ENCODE measurements at places on chromosomes 3 and 15.

DNA sequence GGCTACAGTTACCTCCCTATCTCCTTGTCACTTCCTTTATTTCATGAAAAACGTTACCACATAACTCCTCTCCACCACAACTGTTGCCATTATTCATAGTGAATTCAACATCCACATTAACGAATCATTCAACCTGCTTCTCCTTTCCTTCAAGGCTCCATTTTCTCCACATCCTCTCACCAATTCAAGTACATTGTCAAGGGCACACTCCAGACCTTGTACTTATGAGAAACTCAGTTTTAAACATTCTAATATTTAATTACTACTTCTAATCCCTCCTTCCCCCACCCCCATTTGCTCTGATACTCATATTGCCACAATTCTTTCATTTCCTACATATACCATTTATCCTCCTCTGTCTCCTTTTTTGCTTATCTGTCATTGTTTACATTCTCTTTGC, 871.2 kb downstream of the TUSC7 start:
- DNase-seq, result no peak

DNA sequence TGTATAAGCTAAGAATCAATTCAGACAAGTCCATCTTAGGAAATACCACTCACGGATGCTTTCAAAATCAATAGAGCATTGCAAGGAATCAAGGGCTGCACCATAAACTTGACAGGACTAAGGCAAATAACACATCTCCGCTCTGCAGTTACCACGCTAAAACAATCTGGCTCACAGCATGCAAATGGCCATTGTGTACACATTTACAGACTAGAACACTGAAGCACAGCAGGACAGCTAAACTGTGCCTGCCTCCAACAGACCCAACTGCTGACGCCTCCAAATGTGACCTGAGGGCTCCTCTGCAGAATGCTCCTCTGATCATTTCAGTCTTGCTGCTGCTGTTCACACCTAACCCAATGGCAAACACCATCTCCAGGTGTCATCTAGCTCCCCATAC, 104.3 kb downstream of the MEX3B start:
- no peak for DNase-seq

GRCh38 chr15:101532865-101533264, 43.4 kb upstream of the PCSK6 start:
- no peak for DNase-seq

- DNase-seq, result no peak
Observed at GRCh38 chr3:54710954-54711353, 216.9 kb downstream of the LRTM1 start.

DNA sequence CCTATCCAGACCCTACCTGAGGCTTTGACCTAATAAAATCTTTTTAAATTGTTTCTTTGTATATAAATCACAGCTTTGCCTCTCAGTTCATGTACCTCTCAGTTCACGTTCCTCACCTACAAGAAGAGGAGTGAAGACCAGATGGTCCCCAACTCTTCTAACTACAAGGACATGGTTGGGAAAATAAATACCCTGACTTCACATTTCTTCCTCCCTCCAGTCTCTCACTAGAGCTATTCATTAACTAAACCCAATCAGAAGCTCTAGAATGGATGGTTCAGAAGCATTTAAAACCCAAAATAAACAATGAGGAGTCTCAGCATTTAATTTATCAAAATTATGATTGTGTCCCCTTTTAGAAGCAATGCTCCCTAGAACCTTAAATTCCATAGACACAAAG, 97.3 kb upstream of the AGTR1 start:
- DNase-seq, result no peak

GRCh38 chr3:23748398-23749110, 57.2 kb upstream of the UBE2E1 start:
- no peak for DNase-seq

- peak; percentile 14 for DNase-seq
Observed at GRCh38 chr3:194404365-194405140, 5.5 kb upstream of the GP5 start.

DNA sequence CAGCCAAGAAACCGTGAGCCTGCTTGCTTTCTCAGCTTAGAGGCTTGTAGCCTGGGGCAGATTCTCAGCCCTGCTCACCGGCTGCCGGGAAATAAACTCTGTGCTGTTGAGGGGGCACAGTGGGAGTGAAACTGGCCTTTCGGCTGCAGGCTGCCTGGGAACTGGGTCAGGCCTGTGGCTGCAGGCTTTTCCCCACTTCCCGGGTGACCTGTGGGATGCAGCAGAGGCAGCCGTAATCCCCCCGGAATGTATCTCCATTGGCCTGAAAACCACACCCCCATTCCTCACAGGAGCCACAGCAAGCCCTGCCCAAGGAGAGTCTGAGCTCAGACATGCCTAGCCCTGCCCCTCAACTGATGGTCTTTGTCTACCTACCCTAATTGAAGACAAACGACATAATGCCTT, 110.9 kb downstream of the STXBP5L start:
- DNase-seq, result no peak

GRCh38 chr3:70726961-70727360, 414.5 kb upstream of the MDFIC2 start:
- DNase-seq, result no peak

- DNase-seq, result no peak
Observed at GRCh38 chr3:196988241-196989029, 19.8 kb upstream of the PIGZ start.

DNA sequence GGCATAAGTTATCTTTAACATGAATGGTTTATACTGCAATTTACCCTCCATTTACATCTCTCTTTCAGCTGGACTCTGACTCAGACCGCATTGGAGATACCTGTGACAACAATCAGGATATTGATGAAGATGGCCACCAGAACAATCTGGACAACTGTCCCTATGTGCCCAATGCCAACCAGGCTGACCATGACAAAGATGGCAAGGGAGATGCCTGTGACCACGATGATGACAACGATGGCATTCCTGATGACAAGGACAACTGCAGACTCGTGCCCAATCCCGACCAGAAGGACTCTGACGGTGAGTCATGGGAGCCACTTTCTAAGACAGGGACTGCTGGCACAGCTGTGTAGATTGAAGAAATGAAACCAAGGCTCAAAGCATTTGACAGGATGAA, 11.6 kb downstream of the THBS1 start:
- no peak for DNase-seq

GRCh38 chr15:67070150-67070549, 4.7 kb downstream of the SMAD3 start:
- DNase-seq, result no peak
